ENCODE measurements at places on chromosomes 11 and 22. TPM values are rescaled to one million over a fixed set of nuclear protein-coding genes. Genes with fewer than 3 reads are reported as not detected.
A peak's percentile ranks its signal among the peaks of the same experiment; 100 is the strongest.

Gene OR5P2
- not detected for total RNA-seq

GRCh38 chr22:38104084-38104483 is 6.4 kb downstream of the BAIAP2L2 start:
- no peak overlapping the region for H3K4me3 ChIP-seq
- DNase-seq = no peak
- no peaks in the 10 kb centered on the region for H3K36me3 ChIP-seq
- no peaks in the 10 kb centered on the region for H3K27me3 ChIP-seq

GRCh38 chr11:116499396-116500003 is 273.3 kb downstream of the BUD13 start:
- H3K4me3 ChIP-seq = no peak overlapping the region
- no peak for DNase-seq
- H3K27me3 ChIP-seq = peaks cover 46% of the 10 kb centered on the region
- H3K4me1 ChIP-seq = no peaks in the 10 kb centered on the region
- H3K36me3 ChIP-seq = no peaks in the 10 kb centered on the region
- H3K27ac ChIP-seq = no peak overlapping the region

DNA sequence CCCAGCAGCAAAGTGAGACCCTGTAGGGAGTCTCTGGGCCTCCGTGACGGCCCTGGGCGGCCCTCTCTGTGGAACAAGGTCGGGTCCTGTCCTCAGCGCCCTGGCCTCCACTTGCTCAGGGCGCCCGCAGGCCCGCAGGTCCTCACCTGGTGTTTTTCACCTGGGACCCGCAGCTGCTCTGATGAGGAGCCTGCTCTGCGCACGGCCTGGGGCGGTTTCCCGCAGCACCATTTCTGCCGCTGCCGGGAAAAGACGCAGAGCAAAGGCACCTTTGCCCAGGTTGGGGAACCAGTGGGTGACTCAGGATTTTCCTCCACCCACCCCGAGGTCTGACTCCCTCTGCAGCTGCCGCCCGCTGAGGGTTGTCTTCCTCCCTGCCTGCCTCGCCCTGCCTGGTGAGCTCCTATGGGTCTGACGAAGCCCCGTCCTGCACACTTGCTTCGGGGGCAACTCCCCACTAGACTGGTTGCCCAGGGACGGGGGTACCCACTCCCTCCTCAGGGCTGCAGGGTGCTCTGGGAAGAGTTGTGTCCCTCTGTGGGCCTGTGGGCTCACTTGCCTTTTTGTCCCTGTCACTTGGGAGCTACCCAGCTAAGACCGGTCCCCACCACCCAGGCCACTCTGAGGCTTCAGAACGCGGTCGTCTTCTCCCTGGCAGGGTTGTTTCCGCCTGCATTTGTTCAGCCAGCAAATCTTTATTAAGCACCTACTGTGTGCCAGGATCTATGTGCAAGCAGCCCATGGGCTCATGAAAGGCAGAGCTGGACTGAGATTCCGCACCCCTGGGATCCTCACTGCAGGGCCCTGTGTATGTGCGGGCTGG is 89.5 kb downstream of the KCNQ1 start:
- no peaks in the 10 kb centered on the region for H3K36me3 ChIP-seq
- H3K27ac ChIP-seq = no peak overlapping the region
- peaks cover 14% of the 10 kb centered on the region for H3K4me1 ChIP-seq
- no peaks in the 10 kb centered on the region for H3K27me3 ChIP-seq

DNA sequence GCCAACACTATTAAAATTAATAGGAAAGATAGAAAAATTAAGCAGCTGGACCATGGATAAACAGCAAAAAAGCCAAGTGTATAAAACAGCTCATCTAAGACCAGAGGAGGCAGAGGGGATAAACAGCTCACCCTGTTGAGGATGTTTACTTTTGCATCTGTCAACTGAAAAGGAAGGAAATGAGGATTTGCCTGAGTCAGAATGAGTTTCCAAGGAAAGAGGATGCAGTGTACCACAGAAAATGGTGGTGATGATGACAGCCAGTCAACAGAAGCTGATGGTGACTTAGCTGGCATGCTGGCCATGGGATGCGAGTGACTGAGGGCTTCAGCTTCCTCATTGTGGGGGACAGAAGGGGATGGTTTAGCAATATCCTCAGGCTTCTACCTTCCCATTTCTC is 183.5 kb downstream of the KIRREL3 start:
- DNase-seq = no peak
- no peaks in the 10 kb centered on the region for H3K36me3 ChIP-seq
- H3K27me3 ChIP-seq = no peaks in the 10 kb centered on the region
- no peak overlapping the region for H3K4me3 ChIP-seq
- H3K27ac ChIP-seq = no peak overlapping the region

DNA sequence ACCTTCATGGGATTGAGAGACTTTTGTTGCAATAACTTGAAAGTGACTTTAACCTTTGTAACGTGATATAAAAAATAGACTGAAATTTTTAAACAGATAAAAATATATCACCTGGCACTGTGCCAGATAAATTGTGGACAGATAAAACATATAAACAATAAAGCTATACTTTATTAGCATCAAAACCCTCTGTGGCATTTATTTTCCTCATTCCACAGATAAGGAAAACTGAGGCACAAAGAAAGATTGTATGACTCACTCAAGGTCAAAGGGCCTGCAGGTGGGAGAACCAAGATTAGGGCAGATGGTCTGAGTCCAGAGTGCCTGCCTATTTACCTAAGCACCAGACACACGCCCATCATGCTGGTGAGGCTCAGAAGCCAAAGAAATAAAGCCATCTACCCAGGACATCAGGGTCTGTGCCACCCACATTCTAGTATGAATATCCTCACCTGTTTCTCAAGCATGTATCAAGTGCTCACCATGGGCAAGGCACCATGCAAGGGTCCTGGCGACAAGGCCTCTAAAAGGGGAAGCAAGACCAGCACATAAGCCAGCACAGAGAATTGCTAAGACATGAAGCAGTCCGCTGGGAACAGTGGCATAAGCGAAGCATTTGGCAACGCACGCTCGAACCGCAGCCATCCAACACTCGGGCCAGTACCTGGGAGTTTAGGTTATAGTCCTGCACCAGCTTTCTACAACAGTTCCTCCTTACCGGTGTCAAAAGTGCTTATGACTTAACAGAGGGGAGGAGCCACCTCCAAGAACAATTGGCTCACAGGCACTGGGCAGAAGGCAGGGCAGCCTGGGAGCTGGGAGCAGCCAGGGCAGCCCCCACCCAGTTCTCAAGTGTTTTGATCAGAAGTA is 17.6 kb downstream of the MYH9 start:
- H3K27ac ChIP-seq = peak overlapping the region; percentile 48
- peaks cover 95% of the 10 kb centered on the region for H3K4me1 ChIP-seq
- no peaks in the 10 kb centered on the region for H3K27me3 ChIP-seq
- peaks cover 51% of the 10 kb centered on the region for H3K36me3 ChIP-seq

Measured in thymus (tissue), 14 donors.